ENCODE measurements at places on chromosomes 5 and 9.

DNA sequence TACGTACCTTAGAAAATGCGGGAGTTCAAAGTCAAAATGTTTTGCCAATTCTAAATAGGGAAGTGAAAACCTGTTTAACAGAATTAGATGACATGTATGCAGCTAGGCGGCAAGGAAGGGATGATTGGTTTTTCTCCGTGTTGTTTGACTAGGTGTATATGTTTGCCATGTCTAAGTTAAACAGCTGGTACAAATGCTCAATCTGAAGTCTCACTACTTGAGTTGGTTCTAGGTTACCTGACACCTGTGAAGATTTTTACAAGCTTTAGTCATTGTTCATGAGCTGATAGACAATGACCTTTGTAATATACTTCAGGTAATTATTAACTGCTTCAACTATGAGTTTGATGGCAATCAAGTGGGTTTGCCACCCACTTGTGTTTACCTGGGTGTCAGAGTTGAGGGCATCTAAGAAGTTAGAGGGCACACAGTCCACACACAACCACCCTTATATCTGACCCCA, 74.3 kb downstream of the SLC44A1 start:
- no peak for DNase-seq

DNA sequence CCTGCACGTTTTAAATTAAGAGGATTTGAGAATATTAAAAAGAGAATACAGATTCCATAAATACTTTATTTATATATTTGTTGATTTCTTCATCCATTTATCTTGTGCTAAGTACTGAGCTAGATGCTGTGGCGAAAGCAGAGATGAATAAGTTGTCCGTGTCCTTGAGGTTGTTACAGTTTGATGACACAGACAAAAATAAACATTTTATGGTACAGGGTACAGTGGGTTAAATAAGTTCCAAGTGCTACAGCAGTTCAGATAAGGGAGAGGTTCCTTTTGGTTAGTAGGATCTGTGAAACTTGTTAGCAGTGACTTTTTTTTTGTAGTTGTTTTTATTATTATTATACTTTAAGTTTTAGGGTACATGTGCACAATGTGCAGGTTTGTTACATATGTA, 50.2 kb downstream of the MACIR start:
- DNase-seq = no peak

GRCh38 chr5:83055166-83055565, 22.0 kb downstream of the TMEM167A start:
- DNase-seq = no peak

- DNase-seq = peak; percentile 83
Measured at GRCh38 chr9:86713470-86713869, 233.8 kb downstream of the GAS1 start.

GRCh38 chr9:78763424-78763823, 466.5 kb downstream of the PSAT1 start:
- no peak for DNase-seq

- DNase-seq = no peak
Measured at GRCh38 chr5:17192191-17192590, 25.2 kb upstream of the BASP1 start.

DNA sequence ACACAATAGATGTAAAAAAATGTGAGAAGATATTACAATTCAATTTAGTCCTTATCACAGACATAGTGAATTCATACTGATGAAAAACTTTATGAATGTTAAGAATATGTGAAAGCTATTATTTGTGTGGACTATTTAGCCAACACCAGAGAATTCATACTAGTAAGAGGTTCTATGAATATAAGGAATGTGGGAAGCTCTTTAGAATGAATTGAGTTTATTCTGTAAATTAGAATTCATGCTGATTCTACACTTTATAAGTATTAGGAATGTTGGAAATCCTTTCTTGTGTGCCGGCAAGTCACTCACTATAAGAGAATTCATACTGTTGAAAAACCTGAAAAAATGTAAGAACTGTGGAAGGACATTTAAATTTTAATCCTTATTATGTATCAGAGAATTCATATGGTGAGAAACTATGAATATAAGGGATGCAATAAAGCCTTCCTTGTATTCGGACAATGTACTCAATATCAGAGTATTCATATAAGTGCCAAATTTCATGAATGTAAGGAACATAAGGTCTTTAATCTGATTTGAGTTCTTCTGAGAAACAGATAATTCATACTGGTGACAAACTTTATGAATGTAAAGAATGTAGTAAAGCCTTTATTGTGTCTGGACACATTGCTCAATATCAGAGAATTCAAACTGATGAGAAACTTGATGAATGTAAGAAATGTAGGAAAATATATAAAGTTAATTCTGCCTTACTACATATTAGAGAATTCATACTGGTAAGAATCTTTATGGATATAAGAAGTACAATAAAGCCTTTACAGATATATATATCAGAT, 21.6 kb upstream of the PCDHA1 start:
- DNase-seq = no peak

- DNase-seq = no peak
Measured at GRCh38 chr5:6637022-6637421, 3.8 kb downstream of the SRD5A1 start.

DNA sequence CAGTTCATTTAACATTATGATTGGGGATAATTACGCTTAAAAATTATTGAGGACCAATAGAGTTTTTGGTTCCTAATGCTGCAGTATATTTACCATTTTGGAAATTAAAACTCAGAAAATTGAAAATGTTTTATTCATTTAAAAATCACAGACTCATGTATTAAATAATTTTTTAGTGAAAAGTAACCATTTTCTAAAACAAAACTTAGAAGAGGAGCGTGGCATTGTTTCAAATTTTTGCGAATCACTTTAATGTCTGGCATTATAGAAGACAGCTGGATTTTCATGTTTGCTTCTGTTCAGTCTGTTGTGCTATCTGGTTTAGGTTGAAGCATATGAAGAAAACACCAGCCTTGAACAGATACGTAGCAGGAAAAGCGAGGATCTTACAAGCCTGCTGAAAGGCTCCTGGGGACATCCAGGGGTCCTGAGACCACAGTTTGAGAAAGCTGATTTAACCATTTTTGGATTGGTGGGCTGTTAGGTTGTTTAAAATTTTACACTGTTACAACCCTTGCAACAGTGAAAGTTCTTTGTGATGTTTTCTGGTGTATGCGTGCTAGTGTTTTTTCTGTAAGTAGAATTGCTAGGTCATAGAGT, 1.6 kb downstream of the ZFYVE16 start:
- DNase-seq = no peak

- no peak for DNase-seq
Measured at GRCh38 chr5:98749046-98749445, 24.4 kb upstream of the RGMB start.

DNA sequence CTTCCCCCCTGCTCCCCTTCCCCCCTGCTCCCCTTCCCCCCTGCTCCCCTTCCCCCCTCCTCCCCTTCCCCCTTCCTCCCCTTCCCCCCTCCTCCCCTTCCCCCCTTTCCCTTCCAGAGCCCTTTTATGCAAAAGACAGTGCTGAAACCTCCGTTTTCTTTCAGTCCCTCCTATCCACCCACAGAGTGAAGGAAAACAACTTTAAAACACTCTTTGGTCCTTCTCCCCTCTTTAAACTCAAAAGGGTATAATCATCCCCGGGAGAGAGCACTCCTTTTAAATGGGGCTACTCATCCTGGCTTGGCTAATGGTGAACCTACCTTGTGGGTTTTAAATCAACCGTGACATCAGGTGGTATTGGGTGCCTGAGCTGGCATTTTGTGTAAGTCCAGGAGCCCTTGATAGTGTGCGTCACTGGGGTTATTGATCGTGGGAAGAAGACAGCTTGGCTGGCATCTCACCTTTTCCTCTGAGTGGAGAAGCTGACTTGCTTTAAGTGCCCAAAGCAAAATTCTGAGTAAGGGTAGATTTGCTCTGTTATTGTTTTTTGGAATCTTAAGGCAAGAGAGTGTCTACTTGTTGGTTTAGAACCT, 2.7 kb downstream of the LARP1 start:
- peak; percentile 14 for DNase-seq

DNA sequence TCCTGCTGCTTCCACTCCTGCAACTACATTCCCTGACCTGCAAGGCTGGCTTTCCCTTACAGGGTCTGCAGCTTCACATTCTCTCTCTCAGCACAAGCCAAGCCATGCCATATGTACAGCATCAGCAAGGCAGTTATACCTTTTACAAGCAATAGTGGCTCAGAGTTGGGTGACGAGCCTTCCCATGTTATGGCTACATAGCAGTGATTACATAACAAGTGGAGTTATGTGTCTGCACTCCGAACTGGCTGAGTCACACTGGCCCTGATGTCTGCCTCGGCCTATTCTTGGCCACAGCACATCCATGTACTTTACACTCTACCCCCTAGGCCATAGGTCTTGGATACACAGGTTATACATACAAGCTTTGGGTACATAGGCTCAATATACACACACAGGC, 52.0 kb upstream of the SNCAIP start:
- peak; percentile 78 for DNase-seq

GRCh38 chr5:151683444-151683843, 3.3 kb downstream of the SPARC start:
- DNase-seq = no peak

Data from M059J (cell line).